ENCODE measurements at places on chromosomes 7 and 10.

DNA sequence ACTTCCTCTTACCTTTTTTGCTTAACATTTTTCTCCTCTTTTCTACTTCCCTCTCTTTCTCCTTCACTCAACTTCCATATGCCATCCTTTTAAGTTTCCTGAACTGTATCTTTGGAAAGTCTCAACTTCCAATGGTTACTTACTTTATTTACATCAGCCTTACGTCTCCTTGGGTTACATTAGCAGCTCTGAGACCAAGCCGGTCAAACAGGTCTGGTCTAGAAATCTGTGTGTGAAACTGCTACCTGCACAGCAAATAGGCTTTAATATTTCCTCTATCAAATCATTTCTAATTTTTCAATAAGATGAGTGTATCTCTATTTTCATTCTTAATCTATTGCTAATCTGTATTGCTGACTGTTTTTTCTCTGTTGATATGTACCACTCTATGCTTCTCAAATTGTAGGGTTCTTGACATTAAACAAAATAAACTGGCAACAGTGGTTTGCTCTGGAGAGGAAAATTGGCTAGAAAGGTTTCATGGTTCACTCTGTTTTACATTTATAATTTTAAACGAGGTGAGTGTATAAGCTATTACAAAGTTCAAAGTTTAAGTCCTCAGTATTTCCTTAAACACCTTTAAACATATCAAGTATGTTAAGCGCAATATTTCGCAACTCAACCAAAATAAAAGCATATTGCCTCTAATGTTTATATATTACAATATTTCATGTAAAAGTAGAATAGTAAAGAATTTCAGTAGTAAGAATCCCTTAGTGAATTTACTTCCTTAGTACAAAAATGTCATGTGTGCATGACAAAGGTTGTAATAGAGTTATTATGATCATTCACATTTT is 3.6 kb upstream of the SEMA3C start:
- no peak for DNase-seq

GRCh38 chr7:45869426-45869825 is 3.5 kb downstream of the CCDC201 start:
- DNase-seq, result no peak

DNA sequence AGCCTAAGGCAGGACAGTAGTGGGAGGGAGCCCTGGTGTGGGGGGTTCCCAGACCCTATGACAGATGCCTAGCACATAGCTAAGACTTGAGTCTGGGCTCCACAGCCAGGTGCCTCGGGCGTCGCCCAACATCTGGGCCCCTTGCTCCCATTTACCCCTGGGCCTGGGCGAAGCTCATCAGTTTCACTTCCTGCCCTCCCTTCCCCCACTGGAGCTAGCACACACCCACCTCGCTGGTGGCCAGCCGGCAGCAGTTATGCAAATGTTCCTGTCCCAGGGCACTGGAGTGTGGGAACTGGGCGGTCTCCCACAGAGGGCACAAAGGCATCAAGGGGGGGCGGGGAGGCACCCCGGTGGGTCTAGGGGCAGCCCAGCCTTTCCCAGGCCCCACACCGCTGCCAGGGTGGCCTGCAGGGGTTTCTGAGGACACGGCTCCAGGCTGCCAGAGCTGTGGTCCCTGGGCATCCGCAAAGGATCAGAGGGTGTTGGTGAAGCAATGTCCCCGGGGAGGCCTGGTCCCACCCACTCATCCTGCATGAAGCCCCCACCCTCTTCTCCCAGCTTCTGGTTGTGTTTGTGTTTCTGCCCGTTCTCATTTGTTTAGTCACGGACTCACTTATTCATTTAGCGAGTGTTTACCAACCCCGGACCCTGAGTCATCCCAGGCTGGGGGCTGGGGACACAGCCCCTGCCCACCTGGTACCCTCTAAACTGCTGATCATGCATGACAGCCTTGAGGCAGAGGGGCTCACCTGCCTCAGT is 20.4 kb downstream of the SH2B2 start:
- DNase-seq, result peak; percentile 46

- DNase-seq, result no peak
Measured at GRCh38 chr10:43376828-43377423, 5.5 kb downstream of the FXYD4 start.

GRCh38 chr10:60737242-60737641 is 41.0 kb upstream of the CDK1 start:
- DNase-seq, result no peak

DNA sequence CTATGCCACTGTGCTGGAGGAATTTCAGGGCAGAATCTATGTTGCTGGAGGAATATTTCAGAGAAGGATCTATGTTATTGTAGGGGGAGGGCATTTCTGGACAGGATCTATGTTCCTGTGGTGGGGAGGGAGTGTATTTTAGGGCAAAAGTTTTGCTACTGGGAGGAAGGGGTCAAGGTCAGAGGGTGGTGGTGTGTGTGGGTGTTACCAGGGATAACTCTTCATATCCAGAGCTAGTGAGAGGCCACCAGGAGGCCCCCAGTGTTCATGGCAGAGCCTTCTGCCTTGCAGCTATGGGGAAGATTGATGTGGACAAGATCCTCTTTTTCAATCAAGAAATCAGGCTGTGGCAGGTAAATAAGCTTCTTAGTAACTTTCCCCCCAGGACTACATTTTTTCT is 2.0 kb upstream of the STRA8 start:
- DNase-seq, result no peak

GRCh38 chr7:44107116-44107960 is 3.2 kb downstream of the AEBP1 start:
- no peak for DNase-seq

DNA sequence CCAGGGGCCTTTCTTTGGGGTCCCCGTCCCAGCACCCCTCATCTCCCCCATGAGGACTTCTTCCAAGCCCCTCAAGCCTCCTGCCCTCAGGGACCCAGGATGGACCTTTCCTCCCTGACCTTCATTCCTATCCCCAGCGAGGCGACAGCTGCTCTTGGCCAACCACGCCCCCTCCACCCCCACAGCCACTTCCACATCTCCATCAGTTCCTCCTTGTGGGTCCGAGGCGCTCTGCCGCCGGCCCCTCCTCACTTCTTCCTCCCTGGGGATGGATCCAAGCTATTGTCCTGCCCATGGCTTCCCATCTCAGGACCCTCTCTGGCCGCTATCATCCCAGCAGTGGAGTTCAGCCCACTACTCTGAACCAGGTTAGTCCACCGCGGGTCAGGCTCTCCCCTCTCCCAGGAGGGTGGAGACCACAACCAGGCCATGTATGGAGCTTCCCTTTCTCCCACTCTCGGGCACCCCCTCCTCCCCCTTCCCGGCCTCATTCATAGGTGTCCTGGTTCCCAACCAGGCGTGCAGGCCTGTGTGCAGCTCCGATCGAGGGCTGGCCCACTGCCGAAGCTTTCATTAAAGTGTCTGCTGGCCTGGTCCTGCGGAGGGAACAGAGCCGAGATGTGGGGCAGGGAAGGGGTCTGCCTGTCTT is 1.7 kb upstream of the SH2B2 start:
- DNase-seq, result no peak

DNA sequence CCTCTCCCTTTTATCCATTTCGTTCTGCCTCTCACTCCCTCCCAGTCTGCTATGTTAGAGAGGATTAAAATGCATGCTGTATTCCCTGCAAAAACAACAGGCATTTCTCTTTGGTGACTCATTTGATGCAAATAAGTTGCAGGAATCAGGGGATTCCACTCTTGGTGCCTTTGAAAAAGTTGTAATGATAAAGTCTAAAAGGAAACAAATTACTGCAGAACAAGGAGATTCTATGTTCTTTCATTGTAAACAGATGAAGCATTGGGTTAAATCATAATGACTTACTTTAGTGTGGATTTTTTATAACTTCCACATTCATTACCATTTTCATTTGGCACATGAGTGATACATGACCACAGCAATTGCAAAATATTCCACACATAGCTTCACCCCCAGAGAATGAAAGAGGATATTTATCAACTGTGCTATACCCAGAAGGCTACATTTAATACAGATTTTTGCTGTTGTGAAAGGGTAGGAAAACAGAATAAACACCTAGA is 33.4 kb upstream of the ABLIM1 start:
- DNase-seq, result no peak

DNA sequence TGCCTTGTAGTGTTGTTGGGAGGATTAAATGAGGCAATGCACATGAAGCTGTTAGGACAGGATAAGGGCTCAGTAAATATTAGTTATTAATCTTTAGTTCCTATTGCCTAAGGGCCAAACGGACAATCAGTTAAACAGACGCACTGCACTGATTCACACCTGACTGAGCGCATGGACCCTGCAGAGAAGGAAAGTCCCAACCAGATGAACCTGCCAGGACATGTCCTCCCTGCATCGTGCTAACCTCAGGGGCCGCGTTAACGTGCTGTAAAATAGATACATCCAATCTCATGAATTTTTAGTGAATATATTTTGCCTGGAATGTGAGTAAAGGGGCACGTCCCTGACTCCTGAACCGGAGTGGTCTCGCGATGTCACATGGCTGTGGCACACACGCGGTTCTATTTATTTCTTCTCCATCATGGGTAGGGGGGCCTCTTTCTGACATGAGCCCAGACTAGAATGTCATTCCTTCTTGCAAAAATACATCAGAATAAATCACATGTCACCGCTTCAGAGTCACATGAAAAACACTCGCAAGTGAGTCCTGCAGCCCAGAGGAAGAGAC is 12.3 kb downstream of the ADARB2 start:
- DNase-seq, result no peak

GRCh38 chr7:106270122-106270977 is 14.4 kb downstream of the NAMPT start:
- DNase-seq, result no peak

DNA sequence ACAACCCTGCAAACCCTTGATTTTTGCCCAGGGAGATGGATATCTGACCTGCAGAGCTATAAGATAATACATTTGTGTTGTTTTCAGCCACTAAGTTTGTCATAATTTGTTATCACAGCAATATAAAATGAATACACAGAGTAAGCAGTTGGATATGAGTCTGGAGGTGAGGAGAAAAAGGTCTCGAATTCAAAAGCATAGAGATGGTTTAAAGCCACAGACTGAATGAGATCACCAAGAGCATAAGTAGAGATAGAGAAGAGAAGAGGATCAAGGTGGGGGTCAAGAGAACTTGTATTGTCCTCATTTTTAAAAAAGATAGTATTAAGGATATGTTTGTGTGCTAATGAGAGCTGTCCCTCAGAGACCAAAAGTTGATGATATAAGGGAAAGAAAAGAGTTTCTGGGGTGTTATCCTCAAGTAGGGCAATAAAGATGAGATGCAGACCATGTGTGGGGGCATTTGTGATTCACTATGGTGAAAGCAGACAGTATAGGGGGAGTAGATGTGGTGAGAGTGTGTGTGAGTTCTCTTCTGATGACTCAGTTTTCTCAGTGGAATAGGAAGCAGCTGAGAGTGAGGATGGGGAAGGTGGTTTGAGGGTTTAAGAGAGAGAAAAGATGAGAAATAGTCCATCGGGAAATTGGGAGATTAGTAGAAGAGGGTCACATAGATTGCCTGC is 25.8 kb upstream of the PCGF5 start:
- peak; percentile 52 for DNase-seq

DNA sequence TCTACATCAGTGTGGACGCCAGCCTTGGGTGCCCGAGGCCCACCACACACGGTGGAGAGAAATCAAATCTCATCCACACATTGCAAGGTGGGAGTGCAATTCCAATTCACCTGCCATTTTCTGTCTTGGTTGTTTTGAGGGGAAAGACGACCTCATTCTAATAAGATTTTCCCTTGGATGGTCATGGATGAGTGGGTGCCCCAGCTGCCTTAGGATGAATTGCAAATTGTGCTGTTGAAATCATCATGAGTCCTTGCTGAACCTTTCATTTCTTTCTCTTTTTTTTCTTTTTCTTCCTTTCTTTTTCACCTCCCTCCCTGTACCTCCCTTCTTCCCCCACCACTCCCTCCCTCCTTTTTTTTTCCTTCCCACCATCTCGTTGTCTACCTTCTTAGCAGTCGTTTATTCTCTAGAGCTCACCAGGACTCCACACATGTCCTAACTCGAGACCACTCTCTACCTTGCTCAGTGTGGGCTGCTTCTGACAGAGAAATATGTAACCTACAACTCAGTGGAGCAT is 266.9 kb upstream of the NFE2L3 start:
- no peak for DNase-seq

DNA sequence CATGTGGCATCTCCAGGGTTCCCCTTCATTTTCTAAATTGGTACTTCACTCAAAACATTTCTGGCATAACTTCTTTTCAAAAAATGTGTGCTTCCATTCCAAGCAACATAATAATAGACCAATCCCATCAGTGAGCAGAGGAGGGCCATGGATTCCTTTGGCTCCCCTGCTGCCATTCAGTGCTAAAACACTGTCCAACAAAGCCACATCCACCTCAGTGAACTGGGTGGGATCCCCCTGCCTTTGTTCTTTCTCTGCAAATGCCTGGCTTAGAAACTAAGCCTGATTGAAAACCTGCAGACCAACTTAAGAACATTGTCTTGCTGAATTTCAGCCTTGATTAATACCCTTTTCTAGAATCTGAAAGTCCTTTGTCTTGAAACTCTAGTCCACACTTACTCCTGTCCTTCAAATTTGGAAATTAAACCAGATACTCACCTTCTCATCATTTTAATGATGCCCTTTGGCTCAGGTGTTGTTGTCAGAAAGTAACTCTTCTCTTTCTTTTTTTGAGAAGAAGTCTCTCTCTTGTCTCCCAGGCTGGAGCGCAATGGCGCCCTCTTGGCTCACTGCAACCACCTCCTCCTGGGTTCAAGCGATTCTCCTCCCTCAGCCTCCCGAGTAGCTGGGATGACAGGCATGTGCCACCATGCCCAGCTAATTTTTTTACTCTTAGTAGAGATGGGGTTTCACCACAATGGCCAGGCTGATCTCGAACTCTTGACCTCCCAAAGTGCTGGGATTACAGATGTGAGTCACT is 132.3 kb downstream of the PLXNA4 start:
- no peak for DNase-seq

DNA sequence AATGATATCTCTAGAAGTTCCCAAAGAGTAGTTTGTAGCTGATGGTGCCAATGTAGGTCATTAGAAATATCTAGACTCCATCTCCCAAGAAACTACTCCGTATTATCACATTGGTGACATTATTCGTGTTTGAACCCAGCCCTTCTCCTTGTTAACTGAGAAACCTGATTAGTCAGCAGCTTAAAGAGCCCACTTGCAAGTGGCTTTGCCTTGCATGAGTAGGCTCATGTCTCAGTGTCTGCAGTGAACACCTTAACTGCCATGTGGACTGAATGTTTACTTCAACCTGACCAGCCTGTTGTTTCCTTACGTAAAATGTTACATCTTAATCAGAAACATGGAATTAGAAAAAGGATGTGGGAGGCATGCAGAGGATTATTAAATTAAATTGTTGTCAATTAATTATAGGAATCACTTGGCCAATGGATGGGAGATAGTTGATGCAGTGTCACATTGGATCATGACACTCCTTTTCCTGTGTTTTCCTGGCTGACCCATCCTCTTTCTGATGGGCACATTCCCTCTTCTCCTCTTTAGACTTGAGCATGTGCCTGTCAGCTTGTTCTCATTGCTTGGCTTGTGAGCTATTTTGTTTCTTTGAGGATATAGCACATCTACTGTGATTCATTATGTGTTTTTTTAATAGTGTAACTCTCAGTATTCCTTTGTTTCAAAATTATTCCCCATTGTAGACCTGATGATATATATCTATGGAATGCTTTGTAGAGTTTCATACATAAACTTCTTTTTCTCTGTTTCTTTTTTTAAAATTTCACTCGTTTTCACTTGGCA is 18.0 kb downstream of the STARD3NL start:
- no peak for DNase-seq
